ENCODE measurements at places on chromosomes 2 and 18.

GRCh38 chr2:8659735-8660492, 21.9 kb upstream of the ID2 start:
- DNase-seq, result no peak

DNA sequence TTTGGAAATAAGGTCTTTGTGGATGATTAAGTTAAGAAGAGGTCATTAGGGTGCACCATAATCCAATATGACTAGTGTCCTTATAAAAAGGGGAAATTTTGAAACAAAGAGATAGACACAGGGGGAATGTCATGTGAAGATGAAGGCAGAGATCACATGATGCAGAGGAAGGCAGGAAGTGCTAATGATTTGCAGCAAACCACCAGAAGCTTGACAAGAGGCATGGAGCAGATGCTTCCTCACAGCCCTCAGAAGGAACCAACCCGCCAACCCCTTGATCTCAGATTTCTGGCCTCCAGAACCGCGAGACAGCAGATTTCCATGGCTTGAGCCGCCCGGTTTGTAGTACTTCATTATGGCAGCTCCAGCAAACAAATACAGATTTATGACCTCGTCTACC, 17.4 kb upstream of the SMARCAL1 start:
- DNase-seq, result no peak

GRCh38 chr2:66125951-66126350, 309.0 kb upstream of the MEIS1 start:
- no peak for DNase-seq

DNA sequence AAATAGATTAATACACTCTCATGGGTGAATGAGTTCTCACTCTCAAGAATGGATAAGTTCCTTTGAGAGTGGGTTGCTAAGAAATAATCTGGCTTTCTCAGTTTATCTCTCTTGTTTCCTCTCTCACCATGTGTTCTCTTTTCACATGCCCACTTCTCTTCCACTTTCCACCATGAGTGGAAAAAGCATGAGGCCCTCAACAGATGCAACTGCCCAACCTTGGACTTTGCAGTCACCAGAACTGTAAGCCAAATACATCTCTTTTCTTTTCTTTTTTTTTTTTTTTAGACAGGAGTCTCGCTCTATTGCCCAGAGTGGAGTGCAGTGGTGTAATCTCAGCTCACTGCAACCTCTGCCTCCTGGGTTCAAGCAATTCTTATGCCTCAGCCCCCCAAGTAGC, 18.1 kb upstream of the ETAA1 start:
- no peak for DNase-seq

- no peak for DNase-seq
Measured at GRCh38 chr2:96305979-96306308, 598 bp upstream of the SNRNP200 start.

GRCh38 chr2:234991793-234992192, 40.0 kb downstream of the SH3BP4 start:
- no peak for DNase-seq

DNA sequence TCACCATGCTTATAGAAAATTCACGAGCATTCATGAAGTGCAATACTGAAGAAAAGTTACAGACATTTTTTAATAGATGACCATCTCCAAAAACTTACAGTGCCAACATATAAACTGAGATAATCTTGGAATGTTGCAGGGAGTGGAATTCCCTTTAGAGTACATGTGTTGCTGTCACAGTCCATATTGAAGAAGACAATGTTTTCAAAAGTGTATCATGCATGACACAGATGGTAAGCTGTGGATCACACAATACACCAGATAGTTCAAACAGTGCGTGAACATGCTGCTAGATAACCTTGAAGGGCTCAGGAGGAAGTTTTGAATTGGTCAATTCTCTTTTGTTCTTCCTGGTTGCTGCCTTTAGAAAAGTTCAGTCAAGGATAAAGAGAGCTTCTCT, 1644.3 kb upstream of the NXPH2 start:
- no peak for DNase-seq

- no peak for DNase-seq
Measured at GRCh38 chr2:15159751-15160177, 401.4 kb downstream of the NBAS start.

DNA sequence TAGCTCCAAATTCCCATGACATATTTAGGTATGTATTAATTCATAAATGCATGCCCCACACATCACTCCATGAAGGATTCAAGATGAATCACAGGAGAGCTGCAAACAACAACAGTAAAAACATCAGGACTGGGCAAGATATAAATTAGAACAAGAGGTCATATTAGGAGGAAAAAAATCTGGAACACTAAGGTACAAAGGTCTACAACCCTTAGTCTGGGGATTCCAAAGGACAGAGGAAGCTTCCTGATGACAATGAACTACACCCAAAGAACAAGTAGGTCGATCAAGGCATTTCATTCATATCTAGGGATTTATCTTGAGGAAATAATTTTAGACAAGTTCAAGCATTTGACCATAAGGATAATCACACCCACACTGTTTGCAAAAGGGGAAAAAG, 14.5 kb downstream of the VPS4B start:
- DNase-seq, result no peak

Measured in osteocyte (in vitro differentiated cells).